ENCODE measurements at places on chromosomes 1 and 21.

- no peak for DNase-seq
These were observed 227.1 kb downstream of the TOMM20 start for GRCh38 chr1:234901491-234902049.

DNA sequence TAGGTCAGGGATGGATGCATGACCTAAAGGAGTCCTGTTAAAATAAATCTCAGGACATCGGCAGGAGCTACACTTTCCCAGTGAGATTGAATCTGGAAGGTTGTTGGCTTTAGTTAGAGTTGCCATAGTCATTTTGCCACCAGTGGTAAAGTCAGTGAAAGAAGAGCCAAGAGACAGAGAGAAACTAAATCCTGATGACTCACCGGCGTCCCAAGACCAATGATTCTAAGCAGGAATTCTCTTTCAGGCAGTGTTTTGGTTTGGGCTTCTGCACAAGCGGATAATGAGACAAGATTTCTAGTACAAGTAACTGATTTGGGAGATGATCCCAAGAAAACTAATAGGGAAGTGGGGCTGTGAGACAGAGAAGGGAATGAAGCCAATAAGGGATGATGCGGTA, 88.8 kb upstream of the ETS2 start:
- no peak for DNase-seq

- DNase-seq, result peak; percentile 39
These were observed at the start of gene CD101 for GRCh38 chr1:117001254-117001927. TSS of gene CD101 (plus strand) at chr1:117001760. CDS start at chr1:117001818, 58 bp downstream.

DNA sequence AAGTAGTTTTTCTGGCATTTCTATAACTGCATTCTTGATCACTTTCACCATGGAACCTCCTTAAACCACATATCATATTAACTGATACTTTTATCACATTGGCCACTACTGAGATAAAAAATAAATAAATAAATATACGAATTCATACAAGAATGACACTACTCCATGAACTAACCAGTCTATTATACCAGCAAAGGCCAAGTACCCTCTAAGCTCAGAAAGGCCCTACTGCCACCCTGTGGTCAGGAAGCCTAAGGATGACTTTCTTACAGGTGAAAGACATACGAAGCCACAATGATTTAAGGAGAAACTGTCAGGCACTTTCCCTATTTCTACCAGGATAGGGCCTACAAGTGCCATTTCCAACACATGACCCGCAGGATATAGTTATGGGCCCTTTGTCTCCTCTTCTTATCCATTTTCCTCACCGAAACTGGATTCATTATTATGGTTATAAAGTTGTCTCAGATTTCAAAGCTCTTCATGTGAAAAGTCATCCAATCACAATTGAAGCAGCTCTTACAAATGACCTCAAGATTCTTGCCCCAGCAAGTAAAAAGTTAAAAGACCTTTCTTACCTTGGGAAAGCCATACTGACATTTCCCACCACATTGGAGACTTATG, 23.9 kb downstream of the DNAJC8 start:
- DNase-seq, result no peak

Measured in GM12891 (cell line).